ENCODE measurements at places on chromosomes 3 and 15.

- no peak for DNase-seq
Measured at GRCh38 chr3:120100711-120101110, 6.5 kb upstream of the GSK3B start.

- no peak for DNase-seq
Measured at GRCh38 chr3:120171134-120171873, 77.1 kb upstream of the GSK3B start.

DNA sequence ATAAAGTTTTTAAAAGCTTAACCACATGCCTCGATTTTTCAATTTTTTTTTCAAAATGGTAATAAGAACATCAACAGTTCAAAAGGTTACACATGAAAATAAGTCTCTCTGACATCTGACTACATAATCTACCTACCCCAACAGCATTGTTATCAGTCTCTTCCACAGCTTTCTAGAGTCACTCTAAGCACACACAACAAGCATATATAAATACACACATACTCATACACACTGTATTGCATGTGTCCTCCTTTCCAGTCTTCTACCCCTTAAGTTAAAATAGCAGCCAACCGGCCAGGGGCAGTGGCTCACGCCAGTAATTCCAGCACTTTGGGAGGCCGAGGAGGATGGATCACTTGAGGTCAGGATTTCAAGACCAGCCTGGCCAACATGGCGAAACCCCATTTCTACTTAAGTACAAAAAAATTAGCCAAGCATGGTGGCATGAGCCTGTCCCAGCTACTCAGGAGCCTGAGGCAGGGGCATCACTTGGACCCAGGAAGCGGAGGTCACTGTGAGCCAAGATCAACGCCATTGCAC is 12.2 kb downstream of the TBL1XR1 start:
- DNase-seq: no peak

- DNase-seq: no peak
Measured at GRCh38 chr3:54047568-54047967, 74.8 kb upstream of the CACNA2D3 start.

GRCh38 chr3:7025581-7026300 is 164.8 kb downstream of the GRM7 start:
- DNase-seq: no peak

GRCh38 chr3:9195390-9195789 is 54.1 kb downstream of the SRGAP3 start:
- DNase-seq: no peak

GRCh38 chr3:101340591-101340990 is 20.2 kb upstream of the IMPG2 start:
- no peak for DNase-seq

DNA sequence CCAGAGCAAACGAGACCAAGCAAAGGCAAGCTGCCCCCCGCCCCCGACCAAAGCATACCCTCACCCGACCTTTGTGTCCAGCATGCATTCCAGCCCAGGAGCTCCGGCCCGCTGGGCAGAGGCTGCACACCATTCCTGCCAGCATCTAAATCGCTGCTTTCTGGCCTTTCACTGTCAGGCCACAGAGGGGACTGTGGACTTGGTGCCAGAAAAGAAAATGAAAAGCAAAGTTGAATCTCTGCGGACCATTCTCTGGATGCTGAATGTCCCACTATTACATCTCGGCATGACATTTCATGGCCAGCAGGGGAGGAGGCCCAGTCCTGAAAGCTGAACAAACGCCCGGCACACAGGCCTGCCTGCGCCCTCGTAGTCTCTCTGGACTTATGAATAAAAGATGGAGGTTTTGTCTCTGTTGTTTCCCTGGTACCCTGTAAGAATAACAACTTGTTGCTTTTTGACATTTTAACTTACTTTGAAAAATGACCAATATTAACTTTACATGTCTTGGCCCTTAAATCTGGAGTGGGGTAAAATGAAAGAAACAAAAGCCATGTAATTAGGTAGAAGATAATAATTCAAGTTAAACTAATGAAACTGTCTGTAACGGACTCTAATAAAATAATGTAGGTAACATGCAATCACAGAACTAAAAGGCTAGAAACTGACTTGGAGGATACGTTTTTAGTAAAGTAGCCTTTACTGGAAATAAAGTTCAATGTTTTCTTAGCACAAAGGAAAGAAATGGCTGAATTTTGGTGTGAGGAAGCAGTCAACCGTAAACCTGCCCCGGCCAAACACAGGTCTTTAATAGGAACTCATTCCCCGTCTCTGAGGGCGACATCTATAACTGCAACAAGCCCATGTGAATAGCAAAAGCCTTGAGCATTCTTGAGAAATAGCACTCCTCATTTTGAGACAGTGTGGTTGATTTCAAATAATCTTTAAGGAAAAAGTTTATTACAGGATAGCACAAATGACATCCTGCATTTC is 12.7 kb downstream of the IL17RD start:
- DNase-seq: no peak

GRCh38 chr15:71357321-71357732 is 242.1 kb downstream of the THSD4 start:
- DNase-seq: no peak

GRCh38 chr3:24493746-24494617 is 668 bp downstream of the THRB start:
- peak; percentile 49 for DNase-seq

DNA sequence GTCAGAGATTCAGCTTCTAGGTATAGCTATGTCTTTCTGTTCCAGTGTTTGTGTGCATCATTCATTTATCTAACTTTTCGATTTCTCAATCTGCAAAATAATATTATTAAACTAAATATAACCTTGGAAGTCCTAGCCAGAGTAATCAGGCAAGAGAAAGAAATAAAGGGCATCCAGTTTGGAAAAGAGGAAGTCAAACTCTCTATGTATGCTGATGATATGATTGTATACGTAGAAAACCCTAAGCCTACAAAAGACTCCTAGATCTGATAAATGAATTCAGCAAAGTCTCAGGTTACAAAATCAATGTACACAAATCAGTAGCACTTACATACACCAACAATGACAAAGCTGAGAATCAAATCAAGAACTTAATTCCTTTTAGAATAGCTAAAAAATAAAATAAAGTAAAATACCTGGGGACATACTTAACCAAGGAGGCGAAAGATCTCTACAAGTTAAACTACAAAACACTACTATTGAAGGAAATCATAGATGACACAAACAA is 718.2 kb downstream of the NTRK3 start:
- DNase-seq: no peak

DNA sequence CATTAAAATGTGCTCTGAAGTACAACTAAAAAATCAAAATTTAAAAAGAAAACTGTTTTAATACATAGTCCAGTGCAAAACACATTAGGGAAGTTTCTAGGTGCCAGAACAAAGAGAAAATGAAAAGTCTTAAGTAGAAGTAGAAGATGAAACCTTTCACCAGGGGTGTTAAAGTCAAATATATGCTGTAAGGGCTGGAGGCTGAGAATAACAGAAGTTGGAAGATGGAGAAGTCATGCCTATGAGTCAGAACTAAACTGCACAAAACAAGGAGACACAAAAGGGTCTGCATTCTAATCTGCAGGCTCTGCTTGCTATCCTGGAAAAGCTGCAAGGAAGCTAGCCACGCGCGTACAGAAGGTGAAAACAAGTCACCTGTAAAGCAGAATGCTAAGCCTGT is 48.7 kb upstream of the CPB1 start:
- no peak for DNase-seq

- no peak for DNase-seq
Measured at GRCh38 chr3:175869404-175869803, 1010.3 kb downstream of the NAALADL2 start.

DNA sequence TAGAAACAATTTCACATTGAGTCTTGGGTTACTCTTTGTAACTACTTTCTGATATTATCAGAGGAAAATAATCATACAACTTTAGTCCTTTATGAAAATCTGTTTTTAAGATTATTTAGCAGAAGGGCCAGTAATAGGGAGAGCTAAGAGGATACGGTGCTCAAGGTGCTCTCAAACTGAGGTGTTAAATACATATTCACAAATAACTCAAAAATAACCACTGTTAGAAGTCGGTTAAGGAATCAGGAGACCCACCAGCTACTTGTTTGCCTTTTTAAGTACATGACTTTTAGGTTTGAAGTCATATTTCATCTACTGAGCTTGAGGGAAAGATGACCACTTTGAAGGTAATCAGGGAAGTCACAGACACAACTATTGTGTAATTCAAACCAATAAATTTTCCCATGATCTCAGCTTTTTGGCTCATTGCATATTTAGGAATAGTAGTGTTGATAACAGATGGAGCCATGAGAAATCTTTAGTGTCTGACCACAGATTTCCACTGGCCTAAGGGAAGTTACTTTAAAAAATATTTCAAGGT is 1.4 kb upstream of the RSRC1 start:
- no peak for DNase-seq

GRCh38 chr15:67976506-67977073 is 77.5 kb upstream of the PIAS1 start:
- DNase-seq: no peak

- no peak for DNase-seq
Measured at GRCh38 chr15:80107774-80108173, 45.0 kb upstream of the FAH start.

GRCh38 chr15:67396114-67396513 is 124.8 kb upstream of the C15orf61 start:
- no peak for DNase-seq

GRCh38 chr3:12046406-12046805 is 42.2 kb downstream of the SYN2 start:
- DNase-seq: no peak

DNA sequence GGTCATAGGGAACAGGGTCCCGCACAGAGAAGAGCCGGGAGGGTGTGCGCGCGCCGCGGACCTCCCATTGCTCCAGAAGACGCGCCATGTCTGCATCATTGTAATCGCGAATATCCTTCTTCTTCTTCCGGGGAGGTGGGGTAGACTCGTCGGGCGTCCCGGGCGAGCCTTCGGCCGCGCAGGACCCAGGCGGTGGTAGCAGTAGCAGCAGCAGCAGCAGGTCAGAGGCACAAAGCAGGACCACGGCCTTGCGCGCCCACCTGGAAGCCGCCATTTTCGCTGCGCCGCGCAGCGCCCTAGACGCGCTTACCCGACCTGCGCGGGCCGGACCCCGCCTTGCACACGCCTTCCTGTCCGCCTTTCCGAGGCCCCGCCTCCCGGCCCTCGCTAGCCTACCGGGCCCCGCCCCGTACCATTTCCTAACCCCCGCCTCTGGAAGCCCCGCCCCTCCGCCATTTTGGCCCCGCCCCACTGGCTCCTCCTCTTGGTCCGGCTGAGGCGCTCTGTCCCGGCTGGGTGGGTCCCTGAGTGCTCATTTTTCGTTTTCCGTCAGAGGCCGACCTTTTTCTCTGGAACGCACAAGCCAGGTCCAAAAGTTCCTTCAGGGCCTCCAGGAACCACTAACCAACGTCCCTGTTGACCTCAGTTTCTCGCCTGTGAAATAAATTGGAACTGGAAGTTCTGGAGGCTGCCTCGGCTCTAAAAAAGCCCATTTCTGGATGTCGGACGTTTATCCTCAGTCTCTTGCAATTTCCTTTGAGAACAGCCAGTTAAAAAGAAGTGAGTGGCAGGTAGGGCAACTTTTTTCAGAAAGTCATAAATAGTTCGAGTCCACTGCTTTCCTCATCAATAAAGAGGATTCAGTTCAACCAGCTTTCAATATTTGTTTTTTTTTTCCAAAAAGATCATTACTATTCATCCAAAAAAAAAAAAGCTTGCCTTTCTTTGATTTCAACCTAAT is at the start of gene MESD:
TSS of gene MESD (minus strand) at position 302 of the 961 bp plus-strand sequence. CDS start at position 274, 28 bp downstream.
- DNase-seq: peak; percentile 86

- DNase-seq: no peak
Measured at GRCh38 chr3:113158171-113158570, 53.2 kb upstream of the BOC start.

- DNase-seq: no peak
Measured at GRCh38 chr3:71160785-71161546, 422.6 kb downstream of the FOXP1 start.
